ENCODE measurements at places on chromosomes 13 and 19.

DNA sequence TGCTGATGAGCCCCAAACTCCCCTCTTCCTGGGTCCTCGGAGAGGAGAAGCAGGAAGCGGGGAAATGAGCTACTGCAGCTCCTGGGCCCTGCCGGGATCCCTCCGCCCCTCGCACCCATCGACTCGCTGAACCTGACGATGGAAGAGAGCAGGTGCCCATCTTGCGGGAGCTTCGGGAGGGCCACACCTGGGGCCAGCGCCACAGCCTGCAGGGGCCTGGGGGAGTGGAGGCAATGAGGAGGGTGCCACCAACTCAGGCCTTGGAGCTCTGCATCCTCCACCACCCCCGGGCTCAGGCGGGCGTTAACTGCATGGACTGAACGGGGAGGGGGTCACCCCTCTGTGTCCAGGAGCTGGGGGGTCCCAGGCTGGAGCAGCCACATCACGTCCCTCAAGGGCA lies 8.3 kb downstream of the TCF3 start:
- no peak for DNase-seq

GRCh38 chr19:8413629-8413995 lies 507 bp downstream of the MARCHF2 start:
- DNase-seq: no peak

- no peak for DNase-seq
Measured at GRCh38 chr13:44287958-44288357, 85.7 kb upstream of the SERP2 start.

DNA sequence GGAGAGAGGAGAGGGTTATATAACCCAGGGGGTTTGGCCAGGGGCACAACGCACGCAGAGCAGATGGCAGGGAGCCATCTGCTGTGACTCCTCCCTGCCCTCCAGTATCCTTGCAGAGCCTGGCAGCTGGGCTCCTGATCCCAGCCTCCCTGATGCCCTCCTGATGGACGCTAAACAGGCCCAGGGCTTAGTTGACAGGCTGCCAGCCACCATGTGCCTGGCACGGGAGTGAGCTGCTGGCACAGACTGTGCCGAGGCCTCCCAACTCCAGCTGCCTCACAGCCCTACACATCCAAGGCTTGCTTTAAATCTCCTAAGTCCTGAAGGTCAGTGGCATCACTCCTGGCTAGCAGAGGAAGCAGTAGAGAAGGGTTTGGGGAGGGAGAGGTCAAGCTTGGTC lies 16.7 kb downstream of the SYDE1 start:
- DNase-seq: no peak

DNA sequence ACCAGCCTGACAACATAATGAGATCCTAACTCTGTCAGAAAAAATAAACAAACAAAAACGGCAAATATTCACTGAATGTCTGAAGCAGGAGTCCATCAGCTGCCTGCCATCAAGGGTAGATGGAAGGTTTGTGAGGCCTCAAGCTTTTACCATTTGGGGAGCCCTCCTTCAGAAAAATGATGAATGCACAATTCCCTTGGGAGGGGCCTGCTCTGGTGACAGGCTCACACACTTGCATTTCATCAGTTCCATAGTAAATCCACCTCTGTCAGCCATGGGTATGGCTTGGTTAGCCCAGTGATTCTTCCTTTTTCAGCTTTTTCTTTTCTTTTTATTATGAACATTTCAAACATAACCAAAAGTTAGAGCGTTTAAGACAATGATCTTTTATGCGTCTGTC lies 26.3 kb upstream of the KATNAL1 start:
- DNase-seq: no peak

DNA sequence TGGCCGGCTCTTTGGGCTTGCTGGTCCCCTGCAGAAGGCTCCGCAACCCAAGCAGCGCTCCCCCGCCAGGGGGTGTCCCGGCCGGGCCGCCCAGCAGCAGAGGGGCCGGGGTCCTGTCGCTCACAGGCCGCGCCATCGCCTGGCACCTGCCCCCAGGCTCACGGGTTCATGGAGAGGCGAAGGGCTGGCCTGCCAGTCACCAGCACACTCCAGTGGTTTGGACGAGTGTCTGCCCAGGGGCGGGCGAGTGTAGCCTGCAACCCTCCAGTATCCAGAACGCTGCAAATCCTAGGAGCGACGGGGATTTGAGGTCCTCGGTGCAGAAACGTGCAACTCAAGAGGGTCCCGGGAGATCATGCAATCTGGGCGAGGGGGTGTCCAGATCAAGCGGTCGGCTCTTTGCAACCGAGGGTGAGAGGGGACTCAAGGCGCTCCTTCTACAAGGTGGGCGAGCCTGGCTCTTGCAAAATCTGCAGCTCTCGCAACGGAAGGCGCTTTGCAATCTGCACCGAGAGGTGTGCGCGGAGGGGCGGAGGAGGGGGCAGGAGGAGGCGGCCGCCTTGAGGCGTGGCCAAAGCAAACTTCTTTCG lies at the start of gene DBP:
DBP (minus strand) TSS at position 521 of the 590 bp plus-strand sequence; CDS start at position 136, 385 bp downstream.
- no peak for DNase-seq

GRCh38 chr19:10927730-10928562 lies 493 bp downstream of the YIPF2 start:
- peak; percentile 9 for DNase-seq

- DNase-seq: no peak
Measured at GRCh38 chr19:6945733-6946132, 58.4 kb downstream of the ADGRE1 start.

DNA sequence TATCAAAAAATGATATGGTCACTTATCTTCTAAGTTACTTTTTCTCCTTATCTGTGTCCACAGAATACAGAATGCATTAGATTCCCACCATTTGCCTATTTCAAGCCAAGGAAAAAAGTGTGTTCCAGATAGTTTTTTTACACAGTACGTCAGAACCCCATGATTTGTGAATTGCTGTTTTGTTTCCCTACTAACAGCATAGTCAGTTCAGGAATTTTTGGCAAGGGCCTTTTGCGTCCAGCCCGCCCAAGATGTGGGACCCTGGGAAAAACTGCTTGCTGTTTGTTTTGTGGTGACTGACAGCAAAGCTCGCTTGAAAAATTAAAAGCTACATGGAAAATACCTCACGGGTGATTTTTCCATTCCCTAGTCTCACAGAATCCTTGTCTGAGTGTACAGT lies 20.4 kb upstream of the FAM216B start:
- DNase-seq: no peak

DNA sequence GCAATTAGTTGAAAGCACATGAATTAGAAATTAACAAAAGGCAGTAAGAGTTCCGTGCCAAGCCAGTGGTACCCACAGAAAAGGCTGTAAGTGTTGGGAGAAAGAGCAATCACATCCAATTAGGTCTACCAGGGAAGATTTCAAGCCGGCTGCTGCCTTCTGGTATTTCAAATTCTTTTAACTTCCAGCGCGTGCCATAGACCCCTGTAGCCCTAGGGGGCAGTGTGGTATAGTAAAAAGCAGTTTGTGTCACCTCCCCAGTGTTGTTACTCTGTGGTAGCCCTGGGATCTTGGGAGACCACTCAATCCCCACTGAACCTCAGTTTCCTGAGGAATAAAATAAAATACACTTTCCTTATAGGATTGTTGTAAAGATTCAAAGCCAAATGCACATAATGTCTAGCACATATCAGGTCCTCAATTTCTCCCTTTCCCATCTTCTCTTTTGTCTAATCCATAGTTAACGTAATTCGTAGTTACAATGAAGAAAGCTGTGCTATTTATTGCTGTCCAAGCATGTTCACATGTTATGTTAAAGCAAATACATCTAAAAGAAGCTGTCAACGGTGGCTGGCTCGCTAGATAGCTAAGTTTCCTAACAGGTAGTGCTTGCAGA lies 230.2 kb downstream of the TDRD3 start:
- peak; percentile 69 for DNase-seq

- DNase-seq: peak; percentile 52
Measured at GRCh38 chr19:42422901-42423461, 4.2 kb downstream of the LIPE start.

- DNase-seq: no peak
Measured at GRCh38 chr13:100128838-100129237, 39.9 kb downstream of the PCCA start.

- DNase-seq: no peak
Measured at GRCh38 chr13:87129602-87130300, 541.4 kb upstream of the SLITRK5 start.

- DNase-seq: no peak
Measured at GRCh38 chr19:2984215-2984528, 6.8 kb downstream of the TLE6 start.

DNA sequence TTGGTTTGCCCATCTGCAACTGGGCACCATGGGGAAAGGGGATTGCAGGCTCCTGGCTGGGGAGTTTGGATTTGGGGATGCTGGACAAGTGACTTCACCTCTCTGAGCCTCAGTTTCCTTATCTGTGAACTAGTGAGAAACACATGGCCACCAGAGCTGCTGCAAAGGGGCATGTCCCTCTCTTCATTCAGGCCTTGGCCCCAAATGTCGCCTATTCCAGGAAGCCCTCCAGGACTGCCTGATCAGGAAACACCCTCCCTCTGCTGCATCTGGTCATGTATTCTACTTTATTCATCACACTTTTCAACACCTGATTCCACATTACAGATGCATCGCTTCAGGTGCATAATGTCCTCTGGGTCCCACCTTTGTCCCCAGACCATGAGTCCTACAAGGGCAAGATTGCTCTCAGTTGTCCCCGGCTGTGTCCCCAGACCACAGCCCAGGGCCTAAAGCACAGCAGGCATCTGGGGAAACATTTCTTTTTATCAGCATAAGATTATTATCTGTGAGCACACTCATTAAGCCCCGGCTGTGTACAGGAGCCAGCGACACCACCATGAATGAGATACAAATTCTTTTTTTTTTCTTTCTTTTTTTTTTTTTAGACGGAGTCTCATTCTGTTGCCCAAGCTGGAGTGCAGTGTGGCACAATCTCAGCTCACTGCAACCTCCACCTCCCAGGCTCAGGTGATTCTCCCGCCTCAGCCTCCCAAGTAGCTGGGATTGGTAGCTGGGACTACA lies 37.5 kb downstream of the ARRDC2 start:
- no peak for DNase-seq

DNA sequence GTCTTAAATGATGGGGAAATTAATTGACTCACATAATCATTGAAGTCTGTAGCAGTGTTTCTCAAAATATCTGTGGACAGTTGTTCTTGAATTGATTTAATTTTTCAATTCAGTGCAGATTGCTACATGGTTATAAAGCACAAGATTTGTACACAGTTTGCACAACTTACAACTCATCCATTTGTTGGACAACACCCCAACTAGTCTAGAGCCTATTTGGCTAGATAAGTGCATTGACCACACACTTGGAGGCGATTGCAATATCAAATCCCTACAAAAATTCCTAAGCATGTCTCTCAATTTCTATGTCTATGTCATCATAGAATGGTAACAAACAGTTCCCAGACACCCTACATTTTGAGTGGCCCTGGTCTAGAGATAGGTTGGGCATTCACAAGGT lies 48.0 kb upstream of the IPO5 start:
- no peak for DNase-seq
